ENCODE measurements at places on chromosomes 11 and 22. TPM values are rescaled to one million over a fixed set of nuclear protein-coding genes. Genes with fewer than 3 reads are reported as not detected.
A peak's percentile ranks its signal among the peaks of the same experiment; 100 is the strongest.

DNA sequence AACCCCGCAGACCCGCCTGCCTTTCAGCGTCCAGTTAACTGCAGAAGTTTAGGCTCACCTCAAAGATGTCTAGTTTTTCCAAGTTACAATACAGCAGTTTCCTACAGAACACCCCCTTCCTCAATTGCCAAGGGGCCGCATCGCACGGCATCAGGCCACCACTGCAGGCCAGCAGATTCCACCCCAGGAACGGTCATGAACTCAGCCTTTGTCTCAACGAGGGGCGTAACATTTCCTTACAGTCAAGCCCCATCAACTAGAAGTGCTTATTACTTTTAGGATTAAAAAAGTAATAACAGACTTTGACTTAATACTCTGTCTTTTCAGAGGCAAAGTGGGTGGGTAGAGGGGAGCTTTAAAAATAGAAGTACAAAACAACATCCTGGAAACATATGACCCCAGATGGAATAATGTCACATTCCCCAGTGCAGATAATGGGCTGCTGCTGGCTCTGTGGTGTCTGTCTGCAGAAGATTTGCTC lies 36.3 kb downstream of the PPP2R1B start:
- no peak for DNase-seq

- DNase-seq = no peak
Measured at GRCh38 chr11:56013805-56014204, 13.6 kb upstream of the OR5AS1 start.

GRCh38 chr11:31817621-31818424 lies 6.7 kb upstream of the PAX6 start:
- no peak for DNase-seq

DNA sequence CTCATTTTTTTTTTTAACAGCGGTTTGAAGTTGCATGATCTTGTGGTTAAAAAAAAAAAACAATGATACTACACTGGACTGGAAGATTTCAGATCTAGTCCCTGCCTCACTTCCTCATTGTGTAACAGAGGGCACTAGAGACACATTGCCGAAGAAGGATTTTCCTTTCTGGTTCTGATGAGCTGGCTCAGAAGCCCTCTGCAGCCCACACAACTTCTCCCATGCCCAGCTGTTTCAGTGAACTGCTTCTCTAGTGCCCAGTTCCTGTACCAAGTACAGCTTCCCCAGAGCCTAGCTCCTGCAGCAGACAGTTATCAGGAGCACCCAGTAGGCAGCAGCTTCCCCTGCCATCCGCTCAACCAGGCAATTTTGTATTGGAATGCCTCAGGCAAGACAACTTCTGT lies 29.5 kb upstream of the ANO5 start:
- no peak for DNase-seq

DNA sequence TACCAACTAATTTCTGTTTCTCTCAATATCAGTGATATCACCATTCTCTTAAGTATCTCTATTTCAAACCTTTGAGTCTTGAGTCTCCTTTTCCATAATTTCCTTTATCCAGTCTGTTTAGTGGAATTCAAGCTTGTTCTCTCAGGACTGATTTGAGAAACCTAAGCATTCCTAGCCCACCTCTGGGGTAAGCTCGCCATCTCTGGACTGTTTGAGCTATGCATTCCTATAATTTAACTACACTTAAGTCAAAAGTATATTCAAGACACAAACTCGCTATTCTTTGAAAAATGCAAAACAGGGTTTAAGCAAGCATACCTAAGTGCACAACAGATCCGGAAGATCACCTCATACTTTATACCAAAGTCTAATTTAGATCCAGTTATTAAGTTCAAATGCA lies 2.1 kb upstream of the DLAT start:
- DNase-seq = no peak

GRCh38 chr11:28090052-28090749 lies 17.8 kb downstream of the KIF18A start:
- peak; percentile 39 for DNase-seq

GRCh38 chr11:110679323-110679975 lies 32.8 kb downstream of the ARHGAP20 start:
- DNase-seq = no peak

DNA sequence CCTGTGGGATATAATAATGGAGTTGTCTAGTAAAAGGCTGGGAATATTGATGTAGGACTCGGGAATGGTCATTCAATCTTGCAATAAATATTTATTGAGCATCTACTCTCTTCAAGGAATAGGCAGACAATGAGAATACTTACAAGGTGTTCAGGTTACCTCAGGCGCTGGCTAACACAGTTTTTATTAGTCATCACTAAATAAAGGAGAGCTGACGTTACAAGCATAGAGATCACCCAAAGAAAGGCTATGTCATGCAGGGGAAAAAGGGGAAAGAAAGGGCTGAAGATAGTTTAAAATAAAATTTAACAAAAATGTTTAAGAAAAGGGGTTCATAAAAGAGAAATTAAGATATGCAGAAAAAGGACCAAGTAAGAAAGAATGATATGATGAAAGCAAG lies 15.8 kb upstream of the CTSC start:
- DNase-seq = no peak

DNA sequence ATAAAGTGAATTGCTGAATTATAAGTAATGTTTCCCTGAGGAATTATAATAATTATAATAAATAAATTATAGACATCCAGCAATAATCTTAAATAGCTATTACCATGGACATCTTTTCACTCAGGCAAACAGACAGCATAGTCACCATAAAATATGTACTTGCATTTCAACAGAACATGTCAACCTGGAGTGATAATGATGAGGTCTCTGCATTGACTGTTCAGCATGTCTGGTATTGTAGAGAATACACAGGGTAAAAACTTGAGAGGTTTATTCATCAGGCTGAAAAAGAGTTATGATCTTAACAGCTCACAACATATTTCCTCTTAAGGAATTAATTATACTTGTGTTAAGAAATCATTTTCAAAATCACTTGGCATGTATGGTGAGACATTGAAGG lies 41.1 kb upstream of the TYR start:
- DNase-seq = no peak

GRCh38 chr11:69079661-69080256 lies 31.0 kb downstream of the TPCN2 start:
- no peak for DNase-seq

DNA sequence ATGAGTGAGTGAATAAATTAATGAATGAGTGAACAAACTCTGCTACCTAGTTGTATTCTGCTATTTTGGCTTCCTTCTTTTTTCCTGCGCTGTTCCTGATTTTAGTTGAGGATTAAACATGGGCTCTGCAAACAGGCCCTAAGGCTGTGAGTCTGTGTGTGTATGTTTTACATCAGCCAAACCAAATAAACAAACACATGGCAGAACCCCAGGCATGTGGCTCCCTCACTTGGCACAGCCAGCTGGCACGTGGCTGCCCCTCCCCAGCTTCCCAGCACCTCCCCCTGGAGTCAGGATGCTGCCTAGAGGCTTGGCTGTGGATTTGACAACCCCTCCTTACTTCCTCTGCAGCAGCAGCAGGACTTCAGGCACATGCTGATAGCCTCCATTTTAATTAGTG lies 593.2 kb downstream of the INSC start:
- no peak for DNase-seq

DNA sequence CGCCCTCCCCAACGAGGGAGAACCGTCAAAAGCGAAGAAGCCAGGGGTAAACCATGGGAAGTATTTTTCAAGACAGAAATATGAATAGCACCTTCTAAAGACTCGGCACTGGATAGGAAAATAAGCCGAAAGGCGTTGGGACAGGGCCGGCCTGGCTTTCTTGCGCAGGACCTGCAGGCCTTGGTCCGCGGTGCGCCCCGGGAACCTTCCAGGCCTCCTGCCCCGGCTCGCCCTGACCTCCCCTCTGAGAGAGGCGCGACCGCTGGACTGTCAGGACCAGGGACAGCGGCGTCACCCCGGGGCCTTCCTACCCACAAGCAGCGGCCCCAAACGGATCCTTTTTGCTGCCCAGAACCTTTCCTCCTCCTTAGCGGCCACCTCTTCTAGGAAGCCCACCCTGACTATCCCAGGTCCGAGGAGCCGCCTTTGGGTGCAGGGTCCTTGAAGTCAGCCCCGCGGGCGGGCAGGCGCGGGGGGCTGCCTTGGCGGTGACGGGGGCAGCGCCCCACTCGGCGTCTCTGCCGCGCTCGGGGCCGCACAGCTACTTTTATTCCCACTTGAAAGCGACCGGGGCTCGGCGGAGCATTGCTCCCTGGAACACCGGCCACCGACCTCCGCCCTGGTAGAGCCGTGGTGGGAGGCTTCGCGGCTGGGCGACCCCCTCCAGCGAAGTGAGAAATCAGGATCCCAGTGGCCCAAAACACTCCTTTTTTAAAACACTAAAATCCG lies 650 bp upstream of the MAPK11 start:
- DNase-seq = peak; percentile 63

DNA sequence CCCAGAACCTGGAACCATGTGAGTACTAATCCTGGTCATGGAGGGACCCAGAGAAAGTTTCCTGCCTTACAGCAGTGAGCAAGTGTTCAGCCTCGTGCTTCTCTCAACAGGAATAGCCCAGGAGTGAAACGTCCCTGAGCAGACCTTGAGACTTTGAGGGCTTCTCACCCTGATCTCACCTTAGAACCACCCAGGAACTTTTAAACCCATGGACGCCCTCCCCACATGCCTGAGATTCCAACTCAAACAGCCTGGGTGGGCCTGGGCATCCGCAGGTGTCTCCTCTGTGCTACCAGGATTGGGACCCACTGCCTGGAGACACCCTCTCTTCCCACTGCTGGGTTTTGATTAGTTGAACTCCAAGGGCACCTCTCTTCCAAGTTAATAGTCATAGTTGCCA lies 297.2 kb downstream of the NTM start:
- DNase-seq = no peak

GRCh38 chr11:41307296-41308080 lies 152.0 kb downstream of the LRRC4C start:
- DNase-seq = no peak

- DNase-seq = no peak
Measured at GRCh38 chr11:64150481-64151239, 15.3 kb downstream of the MACROD1 start.

- peak; percentile 75 for DNase-seq
Measured at GRCh38 chr11:121591405-121592033, 138.8 kb upstream of the SORL1-AS1 start.

- DNase-seq = no peak
Measured at GRCh38 chr11:97229936-97230335, 840.1 kb downstream of the JRKL start.

UCP3 gene
- total RNA-seq = 0.17 TPM

MMP13 gene
- not detected for total RNA-seq

LRRC75B gene
- total RNA-seq = 1.3 TPM

TPBGL gene
- not detected for total RNA-seq

MAJIN gene
- not detected for total RNA-seq

NDUFC2 gene
- 555 TPM for total RNA-seq

NCF4 gene
- not detected for total RNA-seq

LINC01488 gene
- not detected for total RNA-seq

CD3D gene
- not detected for total RNA-seq

ANAPC15 gene
- 83.0 TPM for total RNA-seq

SYCE3 gene
- total RNA-seq = not detected

OR4A5 gene
- total RNA-seq = not detected

All from HFFc6 (cell line).